Esophagus mucosa (tissue), 1 donor: ENCODE measurements at places on chromosomes 7 and 10.

- peak; percentile 33 for ATAC-seq
Observed at GRCh38 chr7:150903606-150904005, 51.3 kb downstream of the AOC1 start.

GRCh38 chr10:110641256-110641655 is 2.9 kb upstream of the RBM20 start:
- peak; percentile 59 for ATAC-seq

- peak; percentile 68 for ATAC-seq
Observed at GRCh38 chr10:49667991-49668390, 11.5 kb upstream of the C10orf53 start.

- ATAC-seq = no peak
Observed at GRCh38 chr10:107800061-107800460, 635.6 kb upstream of the SORCS1 start.

DNA sequence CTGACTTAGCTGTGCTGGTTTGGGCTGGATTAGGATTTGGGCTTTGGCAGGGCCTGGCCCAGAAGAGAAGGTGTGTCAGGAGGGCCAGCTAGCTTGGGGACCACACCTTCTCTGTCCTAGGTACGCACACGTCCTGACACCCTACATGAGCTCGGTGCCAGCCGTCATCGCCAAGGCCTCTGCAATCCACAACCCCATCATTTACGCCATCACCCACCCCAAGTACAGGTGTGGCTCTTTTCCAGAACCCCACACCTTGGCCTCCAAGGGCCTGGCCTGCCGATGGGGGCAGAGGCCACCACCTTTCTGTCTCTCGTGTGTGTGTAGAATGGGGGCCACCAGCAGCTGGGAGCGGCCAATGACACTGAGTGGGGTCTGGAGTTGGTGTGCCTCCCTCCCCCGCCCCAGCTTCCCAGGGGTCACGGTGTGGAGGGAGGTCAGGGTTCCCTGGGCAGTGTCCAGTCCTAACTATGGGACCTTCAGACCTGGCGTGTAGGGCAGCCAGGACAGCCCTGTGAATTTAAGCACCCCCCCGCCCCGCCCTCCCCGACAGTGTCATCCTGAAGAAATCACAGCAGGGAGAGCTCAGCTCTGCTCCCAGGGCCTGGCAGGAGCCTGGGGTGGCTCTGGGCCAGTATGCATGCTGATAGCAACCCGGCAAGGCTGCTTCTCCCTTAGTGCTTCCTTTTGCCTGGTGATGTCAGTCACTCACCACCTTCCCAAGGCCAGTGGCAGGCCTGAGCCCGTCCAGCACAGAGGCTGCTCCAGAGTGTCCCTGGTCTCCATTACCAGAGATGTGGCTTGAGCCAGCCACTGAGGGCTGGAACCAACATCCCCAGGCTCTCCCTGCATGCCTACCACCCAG is 6.9 kb upstream of the LDB3 start:
- ATAC-seq = peak; percentile 27

DNA sequence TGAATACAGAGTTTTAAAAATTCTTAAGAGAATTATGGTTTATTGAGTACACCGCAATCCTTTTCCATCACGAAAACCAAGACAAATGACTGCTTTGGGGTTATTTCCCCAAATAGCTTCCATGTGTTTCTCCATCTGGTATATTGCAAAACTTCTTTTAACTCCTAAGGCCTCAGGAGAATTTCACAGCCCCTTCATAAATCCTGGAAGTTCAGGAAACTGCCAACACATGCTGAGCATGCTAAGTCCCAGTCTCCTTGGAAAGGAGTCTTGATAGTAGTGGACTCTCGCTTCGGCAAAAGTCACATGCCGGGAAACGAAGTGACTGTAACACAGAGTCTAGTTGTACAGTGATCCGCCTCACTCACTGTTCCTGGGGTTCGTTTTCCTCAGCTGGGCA is 88.1 kb upstream of the RSU1 start:
- ATAC-seq = no peak

DNA sequence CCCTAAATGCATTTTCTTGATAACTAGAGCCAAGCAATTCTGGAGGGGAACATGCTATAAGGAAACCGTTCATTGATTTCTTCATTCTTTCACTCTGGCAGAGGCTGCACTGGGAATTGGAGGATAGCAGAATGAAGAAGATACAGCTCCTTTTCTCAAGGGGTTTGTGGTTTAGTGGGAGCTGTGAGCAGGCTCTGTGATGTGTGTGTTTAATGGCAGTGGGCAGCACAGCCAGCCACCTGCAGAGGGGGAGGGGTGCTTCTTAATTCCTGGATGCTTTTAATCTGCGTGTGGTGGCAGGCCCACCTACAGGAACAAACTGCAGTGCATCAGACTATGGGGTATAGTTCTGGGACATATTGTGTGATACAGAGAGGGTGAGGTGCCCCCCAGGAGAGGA is 31.9 kb downstream of the RPS24 start:
- ATAC-seq = no peak

DNA sequence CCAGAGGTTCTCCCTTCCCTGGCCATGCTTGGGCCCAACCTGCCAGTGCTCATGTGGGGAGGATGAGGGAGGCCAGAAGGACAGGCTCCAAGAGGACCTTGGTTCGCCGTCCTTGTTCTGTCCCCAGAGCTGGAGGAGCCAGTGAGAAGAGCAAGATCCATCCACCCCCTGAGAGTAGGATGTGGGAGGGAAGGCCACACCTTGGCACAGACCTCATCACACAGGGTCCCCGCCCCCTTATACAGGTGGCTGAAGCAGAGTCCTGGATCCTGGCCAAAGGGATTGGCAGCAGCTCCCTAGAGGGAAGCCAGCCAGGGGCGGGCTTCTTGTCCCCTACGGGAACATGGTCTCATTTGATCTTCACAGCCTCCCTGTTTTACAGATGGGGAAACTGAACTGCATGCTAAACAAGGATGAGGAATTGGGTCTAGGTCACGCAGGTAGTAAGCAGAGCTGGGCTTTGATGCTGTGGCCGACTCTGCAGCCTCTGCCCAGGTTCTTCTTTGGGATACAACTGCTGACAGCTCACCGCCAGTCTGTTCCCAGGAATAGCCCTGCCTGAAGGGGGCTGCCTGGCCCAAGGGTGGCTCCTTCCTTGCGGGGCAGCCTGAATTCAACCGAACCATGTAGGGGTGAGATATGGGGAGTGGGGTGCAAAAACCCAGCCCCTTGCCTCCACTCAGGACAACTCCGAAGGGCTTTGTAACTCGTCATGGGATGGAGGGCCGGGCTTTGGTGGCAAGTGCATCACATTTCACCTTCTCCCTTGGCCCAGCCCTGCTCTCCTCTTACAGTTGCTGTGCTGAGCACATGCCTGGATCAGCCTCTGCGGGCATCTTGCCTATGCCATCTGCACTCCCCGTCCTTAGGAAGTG is 62.2 kb upstream of the KDM7A start:
- ATAC-seq = peak; percentile 61

DNA sequence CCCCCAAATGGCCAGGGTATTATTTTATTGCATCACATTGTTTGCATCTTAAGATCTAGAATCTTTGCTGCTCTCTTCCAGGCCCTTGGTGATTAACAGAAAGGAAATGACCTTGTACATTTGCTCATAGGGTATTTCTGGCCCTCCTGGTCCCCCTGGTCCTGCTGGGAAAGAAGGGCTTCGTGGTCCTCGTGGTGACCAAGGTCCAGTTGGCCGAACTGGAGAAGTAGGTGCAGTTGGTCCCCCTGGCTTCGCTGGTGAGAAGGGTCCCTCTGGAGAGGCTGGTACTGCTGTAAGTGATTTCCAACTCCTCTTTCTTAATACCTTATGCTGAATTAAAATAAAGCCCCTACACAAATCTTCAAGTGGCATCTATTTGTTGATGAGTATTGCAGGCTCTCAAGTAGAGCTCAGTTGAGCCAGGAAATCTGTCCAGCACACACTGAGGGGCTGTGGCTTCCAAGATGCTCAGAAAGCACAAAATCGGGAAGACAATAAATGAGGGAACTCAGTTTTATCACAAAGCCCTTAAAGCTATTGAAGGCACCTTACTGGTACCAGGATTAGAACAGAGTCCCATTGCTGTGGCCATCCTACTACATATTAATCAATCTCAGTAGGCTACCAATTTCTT is 28.2 kb downstream of the COL1A2 start:
- no peak for ATAC-seq

DNA sequence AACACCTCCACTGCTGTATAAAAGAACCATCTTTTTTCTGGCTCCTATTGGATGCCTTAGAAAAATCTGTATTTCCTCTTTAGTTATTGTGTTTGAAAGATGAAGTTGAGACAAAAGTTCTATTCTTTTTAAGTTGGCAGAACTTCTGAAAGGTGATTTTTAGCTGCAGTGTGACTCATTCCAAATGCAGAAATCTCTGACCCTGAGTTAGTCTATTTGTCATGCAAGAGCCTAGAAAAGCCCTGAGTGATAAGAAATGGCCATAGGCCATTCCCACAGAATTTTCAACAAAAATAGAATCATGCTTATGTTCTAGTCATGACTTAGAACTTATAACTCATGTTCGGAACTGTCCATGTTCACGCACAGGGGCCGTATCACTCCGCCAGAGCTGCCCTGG is 89.1 kb downstream of the EGFR start:
- ATAC-seq = no peak

DNA sequence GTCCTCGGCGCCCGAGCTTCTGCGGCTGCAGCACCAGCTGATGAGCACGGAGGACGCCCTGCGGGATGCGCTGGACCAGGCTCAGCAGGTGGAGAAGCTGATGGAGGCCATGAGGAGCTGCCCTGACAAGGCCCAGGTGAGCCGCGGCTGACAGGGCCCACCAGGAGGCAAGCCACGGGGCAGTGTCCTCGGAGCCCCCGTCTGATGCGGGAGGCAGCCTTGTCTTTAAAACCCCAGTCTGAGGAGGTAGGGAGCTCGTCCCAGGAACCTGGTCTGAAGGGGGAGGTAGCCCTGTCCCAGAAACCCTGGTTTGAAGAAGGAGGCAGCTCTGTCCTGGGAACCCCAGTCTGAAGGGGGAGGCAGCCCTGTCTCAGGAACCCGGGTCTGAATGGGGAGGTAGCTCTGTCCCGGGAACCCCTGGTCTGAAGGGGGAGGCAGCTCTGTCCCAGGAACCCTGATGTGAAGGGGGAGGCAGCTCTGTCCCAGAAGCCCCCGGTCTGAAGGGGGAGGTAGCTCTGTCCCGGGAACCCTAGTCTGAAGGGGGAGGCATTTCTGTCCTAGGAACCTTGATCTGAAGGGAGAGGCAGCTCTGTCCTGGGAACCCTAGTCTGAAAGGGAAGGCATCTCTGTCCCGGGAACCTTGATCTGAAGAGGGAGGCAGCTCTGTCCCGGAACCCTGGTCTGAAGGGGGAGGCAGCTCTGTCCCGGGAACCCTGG is 53.1 kb upstream of the GTF2IRD1 start:
- no peak for ATAC-seq

DNA sequence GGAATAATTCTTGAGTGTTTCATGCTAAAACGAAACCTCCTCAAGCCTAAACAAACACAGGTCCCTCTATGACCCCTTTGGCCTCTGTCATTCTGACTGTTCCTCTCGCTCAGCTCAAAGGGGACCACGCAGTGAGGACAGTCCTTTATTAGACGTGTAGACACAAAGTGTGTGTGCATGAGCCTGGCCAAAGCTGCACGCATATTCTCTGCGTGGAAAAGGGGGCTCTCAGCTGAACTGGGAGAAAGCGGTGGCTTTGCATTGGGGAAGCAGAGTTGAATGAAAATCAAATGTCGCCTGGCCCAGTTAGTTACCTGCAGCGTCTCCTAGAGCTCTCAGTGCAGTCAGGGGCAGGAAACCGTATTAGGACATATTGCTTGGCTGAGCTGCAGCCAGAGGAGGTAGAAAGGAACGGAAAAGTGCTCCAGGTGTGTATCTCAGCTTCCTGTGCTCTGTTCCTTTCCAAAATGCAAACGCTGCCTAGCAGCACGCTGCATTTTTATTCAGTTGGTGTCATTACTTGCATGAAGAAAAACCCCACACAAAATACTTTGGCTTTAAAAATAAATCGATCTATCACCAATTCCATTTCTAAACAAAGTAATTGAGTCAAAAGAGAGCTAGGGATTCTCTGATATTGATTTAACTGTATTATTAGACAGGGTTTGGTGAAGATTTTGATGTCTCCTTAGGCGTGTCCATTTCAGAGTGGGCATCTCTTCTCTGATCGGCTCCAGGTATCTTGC is 4.9 kb downstream of the GATA3 start:
- ATAC-seq = no peak

DNA sequence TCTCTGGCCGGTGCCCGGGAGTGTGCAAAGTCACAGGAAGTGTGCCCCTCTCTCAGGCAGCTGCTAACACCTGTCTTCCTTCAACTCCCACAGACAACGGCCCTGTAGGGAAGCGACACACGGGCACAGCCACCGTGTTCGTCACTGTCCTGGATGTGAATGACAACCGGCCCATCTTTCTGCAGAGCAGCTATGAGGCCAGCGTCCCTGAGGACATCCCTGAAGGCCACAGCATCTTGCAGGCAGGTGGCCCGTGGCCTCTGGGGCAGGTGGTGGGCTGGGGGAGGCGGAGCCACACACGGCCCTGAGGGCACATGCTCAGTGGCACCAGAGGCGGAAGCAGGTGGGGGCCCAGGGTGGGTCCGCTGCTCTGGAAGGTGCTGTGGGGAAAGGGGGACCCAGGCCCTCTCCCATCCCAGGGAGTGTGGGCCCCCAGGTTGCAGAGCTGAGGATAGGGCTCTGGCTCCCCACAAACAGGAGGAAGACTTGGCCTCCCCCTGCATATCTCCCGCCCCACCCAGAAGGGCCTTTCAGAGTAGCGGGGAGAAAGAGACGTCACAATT is 6.9 kb downstream of the C10orf105 start:
- peak; percentile 0 for ATAC-seq

GRCh38 chr7:8190119-8190895 is 71.7 kb downstream of the ICA1 start:
- ATAC-seq = peak; percentile 43

GRCh38 chr10:75276069-75276872 is 40.5 kb upstream of the COMTD1 start:
- ATAC-seq = no peak

- no peak for ATAC-seq
Observed at GRCh38 chr10:79384773-79385391, 37.6 kb downstream of the PPIF start.

GRCh38 chr10:94363251-94363565 is 469 bp upstream of the NOC3L start:
- ATAC-seq = peak; percentile 12

- ATAC-seq = no peak
Observed at GRCh38 chr7:117775801-117776200, 97.4 kb downstream of the CTTNBP2 start.

DNA sequence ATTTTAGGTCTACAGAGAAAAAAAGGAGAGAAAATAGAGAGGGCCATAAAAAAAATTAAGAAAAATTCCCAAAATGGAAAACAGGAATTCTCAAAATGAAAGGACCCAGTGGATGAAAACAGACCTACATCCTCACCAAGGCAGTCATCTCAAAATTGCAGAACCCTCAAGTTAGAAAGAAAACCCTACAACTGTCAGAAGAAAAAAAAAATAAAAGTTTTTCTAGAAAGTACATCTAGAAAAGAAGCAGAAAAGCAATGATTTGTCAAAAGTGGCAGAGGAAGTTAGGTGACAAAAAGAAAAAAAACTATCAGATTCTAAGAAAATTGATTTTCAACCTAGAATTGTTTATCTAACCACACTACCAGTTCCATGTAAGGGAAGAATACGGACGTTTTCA is 167.6 kb upstream of the LRGUK start:
- ATAC-seq = no peak
